GM10248 (cell line): ENCODE measurements at places on chromosomes 5 and 9.

DNA sequence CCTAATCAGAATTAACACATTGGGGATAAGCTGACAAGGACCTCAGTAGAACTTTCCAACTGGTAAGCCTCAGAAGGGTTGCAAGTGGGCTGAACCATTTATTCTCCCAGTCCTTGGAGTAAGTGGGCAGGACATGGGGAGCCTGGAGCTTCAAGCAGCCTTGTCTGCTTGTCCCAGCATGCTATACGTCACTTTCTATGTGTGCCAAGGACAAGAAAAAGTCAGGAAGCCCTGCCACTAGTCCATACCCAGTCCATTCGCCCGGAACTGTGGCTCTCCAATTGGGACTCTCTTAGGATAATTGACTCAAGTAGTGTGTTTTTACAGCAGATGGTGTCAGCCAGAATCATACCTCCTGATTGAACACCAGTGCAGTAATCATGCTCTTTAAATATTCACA lies 62.6 kb upstream of the FRRS1L start:
- DNase-seq, result no peak

- DNase-seq, result no peak
These were observed 68.2 kb downstream of the ADCY2 start for GRCh38 chr5:7464182-7464581.

- DNase-seq, result peak; percentile 22
These were observed 383.3 kb upstream of the SLC30A5 start for GRCh38 chr5:68710514-68710913.

DNA sequence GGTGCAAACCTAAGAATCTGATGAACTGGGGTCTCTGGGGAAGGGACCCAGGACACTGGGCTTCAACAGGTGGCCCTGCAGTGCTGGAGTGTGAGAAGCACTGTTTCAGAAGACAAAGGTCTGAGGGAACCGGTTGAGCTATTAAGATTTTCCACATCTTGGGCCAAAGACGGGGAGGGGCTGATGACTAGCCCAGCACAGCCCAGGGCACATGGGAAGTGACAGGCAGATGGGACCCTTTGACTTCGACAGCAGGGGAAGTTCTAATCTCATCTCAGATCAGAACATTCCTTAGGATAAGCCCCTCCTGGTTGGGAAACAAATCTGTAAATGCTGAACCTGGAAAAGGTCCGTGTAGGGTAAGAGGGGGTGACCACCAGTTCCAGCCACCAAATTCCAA lies 67.4 kb downstream of the RAPGEF1 start:
- DNase-seq, result no peak

DNA sequence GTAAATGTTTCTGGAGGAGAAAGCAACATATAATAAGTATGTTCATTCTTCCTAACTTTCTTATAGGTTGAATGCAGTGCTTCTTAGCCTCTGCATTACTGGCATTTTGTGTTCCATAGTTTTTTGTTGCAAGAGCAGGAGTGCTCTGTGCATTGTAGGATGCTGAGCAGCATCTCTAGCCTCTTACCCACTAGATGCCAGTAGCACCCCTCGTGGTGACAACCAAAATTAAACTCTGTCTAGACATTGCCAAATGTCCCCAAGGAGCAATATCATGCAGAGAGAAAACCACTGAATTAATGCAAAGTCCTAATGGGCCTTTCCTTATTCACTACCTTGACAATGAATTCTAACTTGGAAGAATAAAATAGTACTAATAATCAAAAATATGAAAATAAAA lies 147.0 kb downstream of the GLIS3 start:
- DNase-seq, result no peak
